Left ventricle myocardium inferior (tissue), 1 donor: ENCODE measurements at places on chromosomes 1 and 21. TPM values are rescaled to one million over a fixed set of nuclear protein-coding genes. Genes with fewer than 3 reads are reported as not detected.
A peak's percentile ranks its signal among the peaks of the same experiment; 100 is the strongest.

Gene TLCD4
- total RNA-seq = 75.7 TPM

Gene KCNE2
- total RNA-seq = not detected

Gene SLC2A5
- total RNA-seq = 4.2 TPM

Gene RXFP4
- total RNA-seq = not detected

Gene ATP6V1G3
- total RNA-seq = not detected

Gene KLHDC9
- 9.1 TPM for total RNA-seq

Gene LCE3D
- total RNA-seq = not detected

Gene LCA5L
- total RNA-seq = 0.80 TPM

Gene TNFRSF9
- total RNA-seq = not detected

DNA sequence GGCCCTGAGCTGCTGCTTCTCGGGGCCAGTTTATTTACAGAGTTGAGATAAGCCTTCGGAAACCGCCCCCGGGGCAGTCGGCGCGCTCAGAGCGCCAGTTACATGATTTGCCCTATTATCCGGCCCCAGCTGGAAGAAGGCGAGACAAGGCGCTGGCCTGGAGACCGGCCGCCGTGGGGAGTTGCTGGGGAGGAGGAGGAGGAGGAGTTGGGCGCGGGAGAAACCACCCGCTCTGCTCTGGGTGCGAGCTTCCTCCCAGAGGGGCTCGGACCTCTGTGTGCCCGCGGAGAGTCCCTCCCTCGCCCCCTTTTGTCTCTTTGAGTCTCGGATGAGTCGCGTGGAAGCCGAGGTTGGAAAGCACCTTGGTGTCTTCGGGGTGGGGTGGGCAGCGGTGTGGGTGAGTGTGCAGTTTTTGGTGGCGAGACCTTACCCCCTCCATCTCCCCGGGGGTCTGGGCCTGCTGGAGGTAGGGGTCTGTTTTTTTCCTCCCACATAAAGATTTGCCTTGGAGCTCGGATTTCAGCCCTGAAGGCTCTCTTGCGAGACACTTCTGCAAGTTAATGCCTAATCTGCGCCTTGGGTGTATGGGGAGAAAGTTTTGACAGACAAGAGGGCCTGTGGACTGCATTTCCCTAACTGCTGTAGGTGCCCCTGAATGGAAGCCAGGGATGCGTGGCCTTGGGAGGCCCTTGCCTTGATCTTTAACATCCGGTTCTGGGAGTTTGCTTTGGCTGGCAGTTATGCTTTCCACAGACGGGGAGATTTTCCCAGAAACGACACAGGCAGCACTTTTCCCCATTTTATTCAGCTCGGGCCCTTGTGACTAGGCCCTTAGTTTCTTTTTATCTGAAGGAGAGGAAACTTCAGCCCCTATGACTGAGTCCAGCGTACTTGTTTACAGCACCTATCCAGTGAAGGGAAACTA is 80.0 kb downstream of the NDUFS5 start:
- H3K4me1 ChIP-seq = peaks cover 83% of the 10 kb centered on the region
- H3K36me3 ChIP-seq = no peaks in the 10 kb centered on the region
- peak overlapping the region; percentile 96 for H3K27ac ChIP-seq

- no peak overlapping the region for H3K4me3 ChIP-seq
- no peaks in the 10 kb centered on the region for H3K4me1 ChIP-seq
- H3K36me3 ChIP-seq = no peaks in the 10 kb centered on the region
- H3K27me3 ChIP-seq = no peaks in the 10 kb centered on the region
- H3K27ac ChIP-seq = no peak overlapping the region
Observed at GRCh38 chr21:23160914-23161313, 2162.7 kb downstream of the NCAM2 start.

- H3K4me3 ChIP-seq = no peak overlapping the region
- DNase-seq = no peak
- H3K4me1 ChIP-seq = peaks cover 2% of the 10 kb centered on the region
- no peak overlapping the region for H3K27ac ChIP-seq
Observed at GRCh38 chr1:116356067-116356466, 17.0 kb upstream of the ATP1A1 start.

GRCh38 chr1:206593351-206593925 is 18.8 kb downstream of the EIF2D start:
- no peak overlapping the region for H3K4me3 ChIP-seq
- H3K27me3 ChIP-seq = no peaks in the 10 kb centered on the region
- no peak overlapping the region for H3K27ac ChIP-seq
- no peak for DNase-seq
- H3K4me1 ChIP-seq = peaks cover 3% of the 10 kb centered on the region
- H3K36me3 ChIP-seq = peaks cover 91% of the 10 kb centered on the region

DNA sequence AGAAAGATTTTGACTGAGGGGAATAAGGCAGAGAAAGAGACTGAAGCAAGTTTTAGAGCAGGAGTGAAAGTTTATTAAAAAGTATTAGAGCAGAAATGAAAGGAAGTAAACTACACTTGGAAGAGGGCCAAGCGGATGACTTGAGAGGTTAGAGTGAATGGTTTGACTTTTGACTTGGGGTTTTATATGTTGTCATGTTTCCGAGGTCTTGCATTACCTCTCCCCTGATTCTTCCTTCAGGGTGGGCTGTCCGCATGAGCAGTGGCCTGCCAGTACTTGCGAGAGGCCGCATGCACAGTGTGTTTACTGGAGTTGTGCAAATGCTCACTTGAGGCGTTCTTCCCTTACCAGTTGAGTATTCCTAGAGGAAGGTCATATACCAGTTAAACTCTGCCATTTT is 13.0 kb upstream of the DENND2D start:
- H3K27ac ChIP-seq = no peak overlapping the region
- H3K4me3 ChIP-seq = no peak overlapping the region

- DNase-seq = no peak
- H3K4me3 ChIP-seq = no peak overlapping the region
- H3K27ac ChIP-seq = no peak overlapping the region
- no peaks in the 10 kb centered on the region for H3K27me3 ChIP-seq
Observed at GRCh38 chr1:162207862-162208261, 138.4 kb downstream of the NOS1AP start.

GRCh38 chr1:167489571-167490340 is 28.6 kb downstream of the CD247 start:
- H3K27me3 ChIP-seq = peaks cover 28% of the 10 kb centered on the region
- H3K27ac ChIP-seq = no peak overlapping the region
- H3K4me1 ChIP-seq = no peaks in the 10 kb centered on the region
- DNase-seq = no peak
- H3K4me3 ChIP-seq = no peak overlapping the region

GRCh38 chr1:53899206-53899628 is 5.2 kb downstream of the DIO1 start:
- no peaks in the 10 kb centered on the region for H3K36me3 ChIP-seq
- peak; percentile 25 for DNase-seq
- H3K27me3 ChIP-seq = peaks cover 3% of the 10 kb centered on the region
- peaks cover 10% of the 10 kb centered on the region for H3K4me1 ChIP-seq
- no peak overlapping the region for H3K27ac ChIP-seq
- H3K4me3 ChIP-seq = no peak overlapping the region

GRCh38 chr1:30360753-30361152 is 362.6 kb downstream of the MATN1 start:
- no peak overlapping the region for H3K27ac ChIP-seq
- H3K36me3 ChIP-seq = no peaks in the 10 kb centered on the region
- H3K4me1 ChIP-seq = no peaks in the 10 kb centered on the region
- no peak overlapping the region for H3K4me3 ChIP-seq

DNA sequence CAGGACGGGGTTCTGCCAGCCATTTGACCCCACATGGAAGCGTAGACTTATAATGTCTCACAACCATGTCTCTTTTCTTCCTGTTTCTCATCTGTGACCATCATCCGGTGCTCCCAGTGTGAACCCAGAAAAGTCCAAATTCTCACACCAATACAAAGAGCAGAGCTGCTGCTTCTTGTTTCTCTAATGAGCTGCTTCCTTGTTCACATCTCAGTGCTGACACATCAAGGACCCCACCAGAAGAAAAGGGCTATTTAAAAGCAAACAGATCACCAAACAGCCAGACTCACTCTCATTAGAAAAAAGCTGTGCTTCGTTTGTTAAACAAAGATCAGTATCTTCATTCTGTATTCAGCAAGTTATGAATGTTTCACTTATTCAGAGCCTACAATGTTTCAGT is 835 bp upstream of the LCE1D start:
- DNase-seq = no peak
- no peak overlapping the region for H3K4me3 ChIP-seq
- no peaks in the 10 kb centered on the region for H3K27me3 ChIP-seq
- no peak overlapping the region for H3K27ac ChIP-seq

GRCh38 chr1:172727956-172728603 is 69.2 kb downstream of the FASLG start:
- H3K27ac ChIP-seq = no peak overlapping the region

GRCh38 chr1:82606546-82606945 is 805.8 kb downstream of the ADGRL2 start:
- H3K4me3 ChIP-seq = no peak overlapping the region
- H3K27ac ChIP-seq = no peak overlapping the region
- H3K4me1 ChIP-seq = no peaks in the 10 kb centered on the region
- no peak for DNase-seq
- no peaks in the 10 kb centered on the region for H3K36me3 ChIP-seq

DNA sequence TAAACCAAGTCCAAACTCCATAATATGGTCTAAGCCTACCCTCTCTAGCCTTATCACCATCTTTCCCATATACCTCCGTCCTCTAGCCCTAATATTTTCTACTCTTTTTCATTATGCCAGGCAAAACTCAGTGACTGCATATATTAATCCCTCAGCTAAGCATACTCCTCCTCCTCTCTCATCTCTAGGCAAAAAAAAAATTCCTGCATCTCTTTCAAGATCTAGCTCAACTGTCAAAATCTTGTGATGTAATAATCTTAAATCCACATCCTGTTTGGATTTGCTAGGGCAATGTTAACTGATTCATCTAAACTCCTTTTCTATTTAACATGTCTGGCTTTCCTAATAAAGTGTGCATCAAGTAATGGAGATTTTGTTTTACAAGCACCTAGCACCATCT is 20.4 kb downstream of the PRPF38A start:
- no peaks in the 10 kb centered on the region for H3K27me3 ChIP-seq
- DNase-seq = no peak
- no peak overlapping the region for H3K4me3 ChIP-seq
- H3K36me3 ChIP-seq = peaks cover 37% of the 10 kb centered on the region

DNA sequence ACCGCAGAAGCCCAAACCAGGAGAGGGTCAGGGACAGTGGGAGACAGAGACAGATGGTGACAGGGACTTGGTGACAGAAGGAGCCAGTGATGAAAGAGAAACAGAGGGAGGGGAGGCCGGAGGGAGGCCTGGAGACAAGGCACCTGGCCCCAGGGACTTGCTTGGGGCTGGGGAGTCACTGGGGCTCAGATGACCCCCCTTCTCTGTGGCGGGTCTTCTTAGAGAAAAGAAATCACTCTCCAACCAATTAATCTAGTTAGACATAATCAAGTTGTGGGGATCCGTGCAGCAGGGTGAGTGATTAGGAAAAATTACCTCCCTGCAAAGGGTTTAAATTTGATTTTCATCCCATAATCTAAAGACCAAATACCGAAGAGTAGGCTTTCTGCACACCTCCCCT is 519.8 kb downstream of the PTPRU start:
- no peak for DNase-seq
- no peak overlapping the region for H3K27ac ChIP-seq
- H3K27me3 ChIP-seq = peaks cover 76% of the 10 kb centered on the region
- H3K4me3 ChIP-seq = no peak overlapping the region
- no peaks in the 10 kb centered on the region for H3K36me3 ChIP-seq

- H3K27ac ChIP-seq = no peak overlapping the region
- peaks cover 8% of the 10 kb centered on the region for H3K27me3 ChIP-seq
- no peak for DNase-seq
- no peak overlapping the region for H3K4me3 ChIP-seq
- H3K36me3 ChIP-seq = no peaks in the 10 kb centered on the region
- H3K4me1 ChIP-seq = no peaks in the 10 kb centered on the region
Observed at GRCh38 chr1:159981351-159982055, 27.5 kb upstream of the SLAMF9 start.

DNA sequence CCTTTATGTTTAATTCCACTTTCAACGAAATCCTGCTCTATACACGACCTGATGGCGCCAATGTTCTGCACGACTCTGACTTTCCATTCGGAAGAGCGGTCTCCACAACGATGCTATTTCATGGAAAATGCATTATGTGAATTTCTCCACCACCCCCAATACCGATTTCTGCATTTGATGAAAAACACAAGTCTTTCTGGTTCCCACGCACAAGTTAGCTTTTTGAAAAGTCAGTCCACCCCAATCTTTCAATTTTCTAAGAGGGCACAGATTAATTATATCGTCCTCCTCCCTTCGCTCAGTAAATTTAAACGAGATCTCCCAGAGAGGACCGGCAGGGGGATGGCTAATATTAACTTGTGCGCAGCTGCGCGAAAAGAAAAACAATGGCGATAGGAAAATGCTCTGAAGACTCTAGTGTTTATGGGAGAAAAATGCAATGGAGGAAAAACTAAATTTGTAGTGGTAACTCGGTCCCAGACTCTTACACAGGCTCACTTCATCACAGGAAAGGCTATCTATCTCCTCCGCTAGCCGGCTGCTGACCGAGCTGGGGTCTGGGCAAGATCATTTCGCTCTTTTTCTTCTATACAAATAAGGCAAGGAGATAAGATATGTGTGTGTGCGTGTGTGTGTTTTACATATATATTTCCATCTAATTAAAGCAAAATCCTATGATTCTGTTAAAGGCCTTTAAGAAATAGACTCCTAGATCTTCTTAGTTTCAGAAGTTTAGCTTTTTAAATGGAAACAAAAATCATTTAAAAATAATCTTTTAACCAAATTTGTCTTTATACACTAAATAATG is 1.2 kb upstream of the LHX8 start:
- H3K4me1 ChIP-seq = peaks cover 27% of the 10 kb centered on the region
- no peak overlapping the region for H3K4me3 ChIP-seq
- H3K27ac ChIP-seq = no peak overlapping the region
- no peaks in the 10 kb centered on the region for H3K36me3 ChIP-seq

DNA sequence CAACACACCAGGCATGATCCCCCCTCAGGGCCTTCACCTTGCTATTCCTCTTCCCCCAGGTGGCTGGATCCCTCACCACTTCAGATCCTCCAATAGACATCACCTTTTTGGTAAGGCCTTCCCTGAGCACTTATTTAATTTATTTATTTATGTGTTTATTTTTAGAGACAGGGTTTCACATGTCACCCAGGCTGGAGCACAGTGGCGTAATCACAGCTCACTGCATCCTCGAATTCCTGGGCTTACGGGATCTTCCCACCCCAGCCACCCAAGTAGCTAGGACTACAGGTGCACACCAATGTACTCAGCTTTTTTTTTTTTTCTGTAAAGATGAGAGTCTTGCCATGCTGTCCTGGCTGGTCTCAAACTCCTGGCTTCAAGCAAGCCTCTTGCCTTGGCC is 17.2 kb downstream of the KCNN3 start:
- H3K27me3 ChIP-seq = no peaks in the 10 kb centered on the region
- no peaks in the 10 kb centered on the region for H3K36me3 ChIP-seq
- H3K4me3 ChIP-seq = no peak overlapping the region
- no peak overlapping the region for H3K27ac ChIP-seq
- peaks cover 17% of the 10 kb centered on the region for H3K4me1 ChIP-seq

- H3K4me1 ChIP-seq = no peaks in the 10 kb centered on the region
- no peak overlapping the region for H3K4me3 ChIP-seq
- no peak for DNase-seq
- H3K36me3 ChIP-seq = no peaks in the 10 kb centered on the region
- H3K27me3 ChIP-seq = peaks cover 59% of the 10 kb centered on the region
Observed at GRCh38 chr1:84750110-84750730, 60.0 kb upstream of the SSX2IP start.
